Diencephalon (tissue), 1 donor: ENCODE measurements at places on chromosomes 5 and 9. TPM values are rescaled to one million over a fixed set of nuclear protein-coding genes. Genes with fewer than 3 reads are reported as not detected.

Gene PCDHGA9
- total RNA-seq, result 14.3 TPM

Gene SHISAL2B
- 0.92 TPM for total RNA-seq

Gene AFAP1L1
- 5.5 TPM for total RNA-seq

Gene RAB3C
- total RNA-seq, result 230 TPM

Gene FST
- 4.4 TPM for total RNA-seq

Gene HBEGF
- total RNA-seq, result 18.2 TPM

Gene SPATA31C1
- not detected for total RNA-seq

Gene PCDHB6
- total RNA-seq, result 4.2 TPM

Gene FOXD4L5
- total RNA-seq, result 0.46 TPM

Gene NADK2
- total RNA-seq, result 91.6 TPM

Gene CDKN2A
- total RNA-seq, result 0.46 TPM

Gene ANKRD18A
- total RNA-seq, result 11.3 TPM

Gene FOXD4L6
- total RNA-seq, result 0.46 TPM

Gene IFNA21
- not detected for total RNA-seq

Gene IL31RA
- total RNA-seq, result 0.23 TPM

Gene CTXN3
- total RNA-seq, result 8.5 TPM

Gene ALDOB
- total RNA-seq, result 0.23 TPM
